Stimulated activated CD8-positive, alpha-beta memory T cell treated with anti-CD3 and anti-CD28 coated beads, Interleukin-4, amount 100 ng/mL, for 48 hours (primary cell): ENCODE measurements at places on chromosomes 7 and 10.

DNA sequence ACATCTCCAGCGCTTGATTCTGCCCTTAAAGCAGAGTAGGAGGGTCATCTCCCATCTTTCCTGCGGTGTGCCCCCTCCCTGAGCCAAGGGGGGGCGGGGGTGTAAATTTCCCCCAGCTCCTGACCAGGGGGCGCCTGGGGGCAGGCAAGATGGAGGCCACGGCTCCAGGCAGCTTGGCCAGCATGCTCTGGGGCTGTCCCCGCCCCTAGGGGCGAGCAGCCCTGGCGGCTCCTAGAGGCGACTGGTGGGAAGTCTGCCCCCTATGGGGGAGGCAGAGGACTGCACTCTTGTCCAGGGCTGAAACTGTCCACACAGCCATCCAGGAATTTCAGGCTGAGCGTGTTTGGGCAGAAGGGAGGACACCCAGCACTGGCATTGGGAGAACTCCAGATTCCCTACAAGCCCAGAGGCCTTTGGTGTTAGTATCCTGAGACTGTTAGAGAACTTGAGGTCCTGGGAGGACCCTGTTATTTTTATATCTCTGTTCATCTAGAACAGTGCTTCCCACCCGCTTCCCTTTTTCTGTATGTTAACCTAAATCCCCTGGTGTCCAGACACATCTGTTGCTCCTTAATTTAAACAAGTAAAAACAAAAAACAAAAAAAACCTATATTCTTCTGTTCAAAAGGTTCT, 4.6 kb downstream of the STRA8 start:
- peak; percentile 38 for DNase-seq

DNA sequence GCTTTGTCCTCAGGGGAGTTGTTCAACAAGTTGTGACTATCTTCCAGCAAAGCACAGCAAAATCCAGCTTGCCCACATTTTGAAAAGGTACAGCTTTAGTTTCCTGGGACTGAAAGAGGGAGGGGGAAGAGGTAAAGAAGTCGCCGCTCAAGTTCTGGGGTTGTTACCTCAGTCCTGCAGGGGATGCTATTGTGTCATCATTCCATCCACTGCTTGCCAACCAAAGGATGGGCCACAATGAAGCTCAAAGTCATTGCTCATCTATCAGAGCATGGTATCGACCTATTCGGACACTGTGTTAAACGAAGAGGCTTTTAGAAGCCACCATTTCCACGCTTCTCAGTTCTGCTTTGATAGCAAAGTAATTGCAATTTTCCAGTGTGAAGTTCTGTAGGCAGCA, 34.3 kb downstream of the NPY start:
- no peak for DNase-seq

DNA sequence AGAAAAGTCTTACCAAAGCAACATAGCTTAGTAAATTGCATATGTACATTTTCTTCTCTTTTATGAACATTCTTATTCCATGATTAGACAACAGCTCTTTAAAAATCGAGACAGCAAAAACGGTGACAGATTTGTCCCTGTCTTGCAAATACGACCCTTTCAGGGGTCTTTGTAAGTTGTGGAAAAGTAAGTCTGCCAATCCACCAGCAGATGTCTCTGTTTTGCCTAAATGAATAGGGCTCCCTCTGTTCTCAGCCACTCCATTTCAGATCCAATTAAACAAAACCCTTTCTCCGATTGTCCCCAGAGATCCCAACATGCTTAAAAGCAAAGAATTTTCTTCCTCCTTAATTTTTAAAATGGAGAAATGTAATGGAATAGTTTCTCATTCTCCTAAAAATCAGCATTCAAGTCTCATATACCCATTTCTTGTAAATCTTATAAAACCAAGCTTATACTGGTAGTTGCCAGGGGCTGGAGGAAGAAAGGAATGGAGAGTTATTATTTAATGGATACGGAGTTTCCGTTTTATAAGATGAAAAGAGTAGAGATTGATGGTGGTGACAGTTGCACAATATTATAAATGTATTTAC, 61.0 kb upstream of the NFE2L3 start:
- DNase-seq = no peak

GRCh38 chr10:34116681-34117271, 698.3 kb downstream of the PARD3 start:
- DNase-seq = no peak

DNA sequence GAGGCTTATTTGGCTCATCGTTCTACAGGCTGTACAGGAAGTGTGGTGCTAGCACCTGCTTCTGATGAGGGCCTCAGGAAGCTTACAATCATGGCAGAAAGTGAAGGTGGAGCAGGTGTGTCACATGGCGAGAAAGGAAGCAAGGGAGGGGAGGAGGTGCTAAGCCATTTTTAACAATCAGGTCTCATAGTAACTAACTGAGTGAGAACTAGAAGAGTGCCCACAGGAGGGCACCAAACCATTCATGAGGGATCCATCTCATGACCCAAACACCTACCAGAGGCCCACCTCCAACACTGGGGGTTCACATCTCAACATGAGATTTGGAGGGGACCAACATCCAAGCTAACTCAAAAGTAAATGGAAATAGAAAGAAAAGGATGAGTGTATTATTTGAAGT, 78.1 kb downstream of the CXCL12 start:
- no peak for DNase-seq

DNA sequence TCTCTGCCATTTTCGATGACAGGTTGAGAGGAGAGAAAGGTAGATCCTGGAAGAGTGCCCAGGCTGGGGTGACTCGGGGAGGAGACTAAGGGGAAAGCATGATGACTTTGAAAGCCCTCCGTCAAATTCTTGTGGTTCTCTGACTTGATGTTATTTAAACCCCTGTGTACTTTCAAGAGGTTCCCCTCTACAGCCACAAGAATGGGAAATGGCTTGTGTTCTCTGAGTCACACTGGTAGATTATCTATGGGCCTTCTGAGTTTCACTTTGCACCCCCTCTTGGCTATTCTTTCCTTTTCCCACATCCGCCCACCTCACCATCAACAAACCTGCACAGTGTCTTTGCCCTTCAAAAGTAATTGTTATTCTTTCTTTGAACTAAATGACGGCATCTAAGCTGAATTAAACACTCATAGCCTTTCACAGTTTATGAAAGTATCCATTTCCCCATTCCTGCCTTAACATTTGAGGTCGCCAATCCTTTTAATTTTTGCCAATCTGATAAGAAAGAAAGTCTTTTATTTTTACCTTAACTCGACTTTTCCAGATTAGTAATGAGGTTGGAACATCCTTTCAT, 24.1 kb downstream of the PRF1 start:
- peak; percentile 83 for DNase-seq

GRCh38 chr7:1136841-1137516, 23.0 kb downstream of the ZFAND2A start:
- no peak for DNase-seq

GRCh38 chr7:55022002-55022985, 3.5 kb downstream of the EGFR start:
- no peak for DNase-seq

DNA sequence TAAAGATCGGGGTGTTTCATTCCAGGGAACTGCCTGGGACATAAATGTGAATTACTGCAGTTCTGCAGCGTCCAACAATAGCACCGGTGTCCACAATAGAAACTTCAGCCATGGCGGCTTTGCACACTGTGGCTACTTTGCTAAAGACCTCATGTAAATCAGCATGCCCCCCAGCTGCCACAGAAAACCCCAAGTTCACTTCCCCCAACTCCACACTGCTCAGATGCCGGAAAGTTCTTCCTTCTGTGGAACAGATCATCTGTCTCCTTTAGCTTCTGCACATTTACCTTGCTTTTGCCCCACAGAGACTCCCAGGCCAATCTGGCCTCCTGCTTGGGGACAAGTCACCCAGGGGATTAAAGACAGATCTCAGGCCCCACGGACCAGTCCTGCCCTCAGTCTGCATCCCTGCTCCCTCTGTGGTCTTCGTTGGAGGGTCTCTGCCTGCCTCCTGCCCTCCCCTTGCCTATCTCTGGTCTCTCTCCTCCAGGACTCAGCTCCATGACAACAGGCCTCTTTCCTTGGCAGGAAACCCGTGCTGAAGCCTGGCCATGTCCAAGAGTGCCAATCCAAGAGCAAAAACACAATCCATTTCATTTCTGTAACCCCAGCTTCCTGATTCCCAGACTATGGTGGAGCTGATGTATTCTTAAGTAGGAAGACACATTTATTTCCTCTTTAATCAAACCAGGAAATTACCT, 403.2 kb downstream of the RPS24 start:
- no peak for DNase-seq

DNA sequence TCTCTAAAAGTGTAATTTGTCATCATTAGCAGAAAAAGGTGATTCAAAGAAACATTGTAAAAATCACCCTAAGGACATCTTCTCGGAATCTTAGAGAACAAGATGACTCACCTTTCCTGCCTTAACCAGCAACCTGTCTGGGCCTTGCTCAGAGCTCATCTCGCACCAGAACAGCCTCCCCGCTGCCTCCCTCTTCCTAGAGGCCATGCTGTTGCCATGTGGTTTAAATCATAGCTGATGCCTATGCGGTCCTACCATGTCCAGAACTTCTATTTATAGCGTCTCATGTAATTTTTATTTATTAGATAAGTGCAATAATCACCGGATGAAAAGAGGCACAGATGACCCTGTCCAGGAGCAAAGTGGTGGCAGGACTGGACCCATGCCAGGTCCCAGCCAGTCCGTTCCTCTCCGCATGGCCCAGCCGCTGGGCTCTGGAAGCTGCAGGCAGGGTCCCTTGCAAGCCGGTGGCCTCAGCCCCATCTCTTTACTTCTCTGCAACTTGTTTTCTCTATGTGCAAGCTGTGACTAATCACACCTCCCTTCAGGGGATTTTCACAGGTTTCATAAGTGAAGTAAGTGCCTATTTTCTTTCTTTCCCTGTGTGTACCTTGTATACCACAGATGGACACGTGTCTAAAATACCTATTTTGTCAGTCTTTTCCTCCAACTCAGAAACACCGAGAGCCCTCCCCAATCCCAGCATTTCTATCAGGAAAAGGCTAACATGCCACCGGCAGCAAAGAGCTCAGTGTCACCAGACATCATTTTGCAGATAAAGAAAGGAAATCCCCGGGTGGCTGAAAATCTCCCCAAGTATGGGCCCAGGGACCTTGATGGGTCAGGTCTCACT, 27.1 kb downstream of the KLF6 start:
- DNase-seq = peak; percentile 76

DNA sequence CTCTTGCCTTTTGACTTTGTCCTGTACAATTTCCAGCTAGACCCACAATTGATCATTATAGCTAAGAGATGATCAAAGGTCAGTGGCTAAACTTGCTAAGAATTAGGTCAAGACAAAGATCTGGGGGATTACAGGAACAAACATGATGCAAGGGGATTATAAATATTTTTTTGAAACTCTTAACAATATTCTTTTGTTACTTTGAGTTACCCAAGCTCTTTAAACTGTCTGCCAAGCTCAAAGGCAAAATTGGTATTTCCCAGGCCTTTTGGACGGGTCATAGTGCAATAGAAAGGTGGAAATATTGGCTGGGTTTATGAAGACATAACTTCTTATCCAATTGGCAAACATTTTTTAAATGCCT, 23.4 kb downstream of the TBXAS1 start:
- no peak for DNase-seq

GRCh38 chr10:83476211-83476610, 663.1 kb upstream of the GHITM start:
- no peak for DNase-seq

DNA sequence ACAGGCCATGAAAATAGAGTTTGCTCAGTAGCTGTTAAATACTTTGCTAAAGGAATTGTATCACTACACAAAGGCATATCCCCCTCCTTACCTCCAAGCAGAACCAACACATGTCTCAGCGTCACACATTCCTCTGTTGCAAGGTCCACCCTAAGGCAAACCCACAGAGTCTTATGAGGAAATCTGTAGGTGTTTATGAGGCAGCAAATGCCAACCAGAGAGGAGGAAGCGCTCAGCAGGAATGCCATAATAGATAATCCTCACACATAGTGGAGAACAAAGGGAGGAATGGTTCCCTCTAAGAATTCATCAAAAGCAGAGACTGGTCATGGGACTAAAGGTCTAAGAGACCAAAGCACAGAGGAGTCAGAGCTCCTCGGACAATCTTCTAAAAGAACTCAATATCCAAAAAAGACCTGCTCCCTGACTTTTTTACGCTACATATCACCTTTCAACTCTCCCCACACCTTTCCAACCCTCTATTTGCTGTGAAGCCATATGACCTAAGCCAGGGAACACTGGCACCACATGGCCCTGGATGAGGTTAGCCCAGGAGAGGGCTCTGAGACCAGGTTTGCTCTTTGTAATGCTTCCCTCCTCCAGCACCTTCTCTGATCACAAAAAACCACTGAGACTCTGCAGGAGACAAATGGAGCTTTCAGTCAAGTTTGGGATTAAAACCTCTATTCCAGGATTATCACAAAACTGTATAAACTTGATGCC, 7.3 kb downstream of the SLC25A13 start:
- no peak for DNase-seq

DNA sequence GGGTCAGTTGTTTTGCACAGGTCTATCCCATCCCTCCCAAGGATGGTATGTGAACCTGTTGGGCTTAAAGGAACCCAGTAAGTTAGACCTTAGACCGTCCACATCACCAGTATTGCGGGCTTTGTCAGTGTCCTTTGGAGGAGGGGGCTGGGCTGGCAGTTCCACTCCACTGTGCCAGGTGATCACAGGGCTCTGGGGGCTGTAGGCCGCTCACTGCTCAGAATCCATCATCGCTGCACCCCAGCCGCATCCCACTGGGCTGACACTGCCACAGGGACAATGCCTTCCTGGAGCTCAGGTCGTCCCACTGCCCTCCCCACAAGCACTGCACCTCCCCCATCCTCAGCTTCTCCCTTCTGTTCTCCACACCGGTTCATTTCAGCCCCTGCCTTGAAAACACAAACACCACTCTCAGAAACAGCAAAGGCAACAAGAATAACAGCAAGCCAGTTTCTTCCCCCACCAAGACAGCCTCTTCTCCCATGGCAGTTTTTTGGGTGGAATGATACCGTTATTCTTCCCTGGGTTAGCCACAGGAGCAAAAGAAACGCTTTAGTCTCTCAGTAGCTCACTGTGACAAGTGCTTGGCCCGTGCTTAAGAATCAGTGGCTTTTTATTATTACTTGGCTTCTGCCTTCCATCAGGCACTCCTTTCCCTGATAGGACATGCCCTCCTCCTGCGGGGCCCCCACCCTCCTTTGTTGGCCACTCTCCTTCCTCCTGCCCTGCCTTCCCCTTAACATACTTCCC, 111.2 kb downstream of the GRK5 start:
- DNase-seq = no peak

- no peak for DNase-seq
Measured at GRCh38 chr10:129689671-129690071, 222.6 kb downstream of the MGMT start.

GRCh38 chr10:47278152-47278473, 21.9 kb upstream of the GDF10 start:
- no peak for DNase-seq

DNA sequence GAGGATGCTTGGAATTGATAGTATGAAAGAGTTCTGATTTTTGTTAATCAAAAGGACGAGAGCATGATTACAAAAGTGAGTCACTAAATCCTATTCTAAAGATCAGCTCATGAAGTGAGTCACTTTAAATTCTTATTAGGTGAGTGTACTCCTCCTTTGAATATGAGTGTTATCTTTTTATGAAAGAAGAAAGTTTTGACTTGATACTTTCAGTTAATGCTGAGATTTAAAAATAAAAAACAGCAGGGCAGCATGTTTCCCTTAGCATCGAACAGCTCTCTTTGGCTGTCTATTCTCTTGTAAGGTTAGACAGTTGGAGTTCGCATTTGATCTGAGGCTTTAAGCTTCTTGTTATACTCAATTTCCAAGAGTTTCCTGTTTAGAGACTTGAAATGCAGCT, 222.0 kb downstream of the TWIST1 start:
- DNase-seq = no peak

GRCh38 chr7:153943861-153944260, 108.3 kb upstream of the DPP6 start:
- DNase-seq = no peak

- DNase-seq = peak; percentile 80
Measured at GRCh38 chr7:1664711-1665548, 5.1 kb upstream of the ELFN1 start.
